ENCODE measurements at places on chromosomes 3 and 15. TPM values are rescaled to one million over a fixed set of nuclear protein-coding genes. Genes with fewer than 3 reads are reported as not detected.

DNA sequence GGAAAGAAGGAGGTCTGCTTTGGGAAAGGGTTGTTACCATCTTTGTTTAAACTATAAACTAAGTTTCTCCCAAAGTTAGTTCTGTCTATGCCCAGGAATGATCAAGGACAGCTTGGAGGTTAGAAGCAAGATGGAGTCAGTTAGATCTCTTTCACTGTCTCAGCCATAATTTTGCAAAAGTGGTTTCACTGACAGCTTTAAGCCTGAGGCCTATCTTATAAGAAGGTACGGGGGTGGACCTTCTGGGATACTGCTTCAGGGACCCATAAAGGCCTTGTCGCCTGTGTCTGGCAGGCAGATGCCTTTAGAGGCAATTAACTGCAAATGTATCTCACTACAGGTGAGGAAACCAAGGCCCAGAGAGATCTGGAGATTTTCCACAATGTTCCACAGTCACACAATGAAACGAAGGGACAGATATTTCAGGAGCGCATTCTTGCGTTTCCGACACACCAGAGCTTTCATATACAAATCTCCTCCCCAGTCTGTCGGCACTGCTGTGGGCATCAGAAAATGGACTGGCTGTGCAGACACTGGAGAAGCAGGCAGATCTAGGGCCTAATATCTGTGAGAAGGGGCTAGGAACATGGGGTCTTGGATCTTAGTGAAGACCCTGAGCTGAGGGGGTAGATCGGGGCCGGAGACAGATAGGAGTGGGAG, 169.5 kb upstream of the SMAD3 start:
- no peak overlapping the region for H3K27ac ChIP-seq
- H3K4me1 ChIP-seq = no peaks in the 10 kb centered on the region
- no peak overlapping the region for H3K4me3 ChIP-seq
- H3K27me3 ChIP-seq = no peaks in the 10 kb centered on the region

DNA sequence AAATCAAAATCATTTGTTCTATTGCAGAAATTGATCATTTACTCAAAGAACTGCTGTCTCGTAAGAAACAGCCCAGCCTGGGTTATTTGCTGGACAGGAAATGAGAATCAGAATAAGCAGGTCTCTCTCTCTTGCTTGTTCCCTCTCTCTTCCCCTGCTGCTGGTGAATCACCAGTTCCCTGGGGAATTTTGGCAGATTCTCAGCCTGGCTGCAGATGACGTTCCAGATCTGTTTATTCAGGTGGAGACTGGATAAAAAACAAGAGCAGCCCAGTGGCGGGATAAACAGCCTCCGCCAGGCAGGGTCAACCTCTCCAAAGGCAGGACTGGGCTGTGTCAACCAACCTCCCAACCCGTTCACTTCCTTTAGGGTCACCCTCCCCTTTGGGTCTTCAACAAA, 72.1 kb downstream of the LRIG1 start:
- H3K27me3 ChIP-seq = no peaks in the 10 kb centered on the region
- H3K4me3 ChIP-seq = no peak overlapping the region
- H3K36me3 ChIP-seq = no peaks in the 10 kb centered on the region
- H3K27ac ChIP-seq = peak overlapping the region; percentile 34

MITF gene
- total RNA-seq = not detected

- DNase-seq = no peak
- H3K27me3 ChIP-seq = no peaks in the 10 kb centered on the region
- no peaks in the 10 kb centered on the region for H3K4me1 ChIP-seq
- H3K27ac ChIP-seq = no peak overlapping the region
- H3K36me3 ChIP-seq = no peaks in the 10 kb centered on the region
- H3K4me3 ChIP-seq = no peak overlapping the region
Observed at GRCh38 chr3:152097770-152098169, 171.0 kb upstream of the MBNL1 start.

- H3K27me3 ChIP-seq = no peaks in the 10 kb centered on the region
- H3K36me3 ChIP-seq = no peaks in the 10 kb centered on the region
- no peak for DNase-seq
- no peak overlapping the region for H3K4me3 ChIP-seq
- no peak overlapping the region for H3K27ac ChIP-seq
Observed at GRCh38 chr3:124791142-124791541, 60.9 kb downstream of the UMPS start.

DNA sequence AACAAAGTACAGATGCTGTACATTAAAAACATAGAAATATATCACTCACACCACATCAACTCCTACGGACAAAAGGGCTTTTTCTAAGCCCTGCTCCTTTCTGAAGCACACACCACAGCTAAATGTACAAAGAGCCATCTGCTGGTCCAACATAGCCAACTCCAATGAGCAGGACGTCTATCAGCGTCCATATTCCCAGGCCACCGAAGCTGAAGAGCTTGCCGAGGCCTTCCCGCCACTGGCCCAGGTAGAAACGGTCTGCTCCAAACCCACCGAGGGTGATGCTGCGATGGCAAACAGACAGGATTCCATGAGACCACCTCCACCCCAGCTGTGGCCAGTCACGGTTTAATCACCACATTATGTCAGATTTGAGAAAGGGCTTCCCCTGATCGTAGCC, 9.8 kb downstream of the TM2D3 start:
- H3K27me3 ChIP-seq = no peaks in the 10 kb centered on the region
- peaks cover 55% of the 10 kb centered on the region for H3K36me3 ChIP-seq
- peaks cover 12% of the 10 kb centered on the region for H3K4me1 ChIP-seq
- H3K4me3 ChIP-seq = no peak overlapping the region
- no peak for DNase-seq
- H3K27ac ChIP-seq = peak overlapping the region; percentile 4

TPRG1 gene
- total RNA-seq = not detected

GRCh38 chr3:159982442-159982974, 6.1 kb upstream of the IL12A start:
- DNase-seq = no peak
- H3K27ac ChIP-seq = no peak overlapping the region
- no peak overlapping the region for H3K4me3 ChIP-seq
- H3K4me1 ChIP-seq = no peaks in the 10 kb centered on the region

DNA sequence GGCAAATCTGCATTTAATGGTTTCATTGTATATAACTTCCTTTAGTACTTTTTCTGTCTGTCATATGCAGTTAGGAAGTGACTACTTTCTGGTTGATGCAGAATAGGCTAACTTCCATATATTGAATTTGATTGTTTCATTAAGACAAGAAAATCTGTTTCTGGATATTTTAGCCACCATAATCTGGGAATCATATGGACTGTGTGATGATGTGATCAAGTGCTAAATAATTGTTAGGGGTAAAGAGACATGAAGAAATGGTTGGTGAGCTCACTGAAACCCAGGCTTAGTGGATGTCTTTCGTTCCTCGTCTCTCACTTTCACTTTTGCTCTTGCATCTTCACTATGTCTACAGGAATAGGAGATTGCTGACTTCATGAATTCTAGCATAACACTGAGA, 3.5 kb upstream of the MNS1 start:
- no peaks in the 10 kb centered on the region for H3K27me3 ChIP-seq
- peaks cover 39% of the 10 kb centered on the region for H3K4me1 ChIP-seq
- DNase-seq = peak; percentile 78
- no peaks in the 10 kb centered on the region for H3K36me3 ChIP-seq

GRCh38 chr15:78259232-78259631, 5.1 kb upstream of the DNAJA4 start:
- H3K4me1 ChIP-seq = no peaks in the 10 kb centered on the region
- no peak overlapping the region for H3K27ac ChIP-seq
- H3K4me3 ChIP-seq = no peak overlapping the region
- no peak for DNase-seq
- no peaks in the 10 kb centered on the region for H3K36me3 ChIP-seq

- no peaks in the 10 kb centered on the region for H3K4me1 ChIP-seq
- no peak for DNase-seq
- H3K27ac ChIP-seq = no peak overlapping the region
- no peaks in the 10 kb centered on the region for H3K36me3 ChIP-seq
- no peaks in the 10 kb centered on the region for H3K27me3 ChIP-seq
Observed at GRCh38 chr3:197317250-197317963, 19.0 kb upstream of the DLG1 start.

GRCh38 chr3:112121577-112122547, 11.2 kb downstream of the GCSAM start:
- H3K27ac ChIP-seq = peak overlapping the region; percentile 99
- peak overlapping the region; percentile 1 for H3K4me3 ChIP-seq
- peak; percentile 60 for DNase-seq
- peaks cover 22% of the 10 kb centered on the region for H3K36me3 ChIP-seq
- H3K4me1 ChIP-seq = peaks cover 99% of the 10 kb centered on the region

GRCh38 chr15:41693757-41694156, 33.6 kb downstream of the MGA start:
- DNase-seq = no peak
- H3K4me1 ChIP-seq = peaks cover 77% of the 10 kb centered on the region
- H3K4me3 ChIP-seq = no peak overlapping the region
- H3K36me3 ChIP-seq = peaks cover 10% of the 10 kb centered on the region

CAPN7 gene
- 36.5 TPM for total RNA-seq

STARD9 gene
- total RNA-seq = 2.1 TPM

Data from Karpas-422 (cell line).